ENCODE measurements at places on chromosomes 1 and 21.
A peak's percentile ranks its signal among the peaks of the same experiment; 100 is the strongest.

DNA sequence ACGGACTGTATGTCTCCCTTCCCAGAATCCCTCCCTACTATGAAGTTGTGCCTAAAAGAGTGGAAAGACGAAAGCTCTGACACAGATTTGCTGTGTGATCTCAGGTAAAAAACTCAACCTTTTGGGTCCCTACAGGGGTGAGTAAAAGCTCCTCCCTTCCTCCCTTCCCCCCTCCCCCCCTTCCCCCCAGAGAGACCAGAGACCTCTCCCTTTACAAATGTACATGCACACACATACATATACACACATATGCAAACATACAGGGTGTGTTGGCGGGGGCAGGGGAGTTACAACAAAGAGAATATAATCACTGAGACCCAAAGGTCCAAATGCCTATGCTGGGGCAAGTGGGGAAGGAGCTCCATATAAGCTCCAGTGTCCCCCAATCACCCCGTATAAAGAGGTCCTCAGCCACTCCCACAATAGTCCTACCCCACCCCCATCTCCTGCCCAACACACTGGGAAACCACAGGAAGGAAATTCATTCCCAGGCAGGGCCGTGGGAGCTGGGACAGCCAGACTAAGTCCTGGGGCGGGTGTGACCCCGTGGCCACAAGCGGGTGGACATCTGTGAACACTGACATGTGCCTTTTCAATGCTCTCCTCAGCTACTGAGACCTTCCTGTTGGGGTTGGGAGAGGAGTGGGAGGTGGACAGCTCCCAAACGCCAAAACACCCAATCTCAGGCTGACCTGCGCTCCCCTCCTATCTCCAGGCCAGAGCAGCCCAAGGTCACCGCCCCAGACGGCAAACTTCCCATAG lies 2.0 kb downstream of the MEF2D start:
- DNase-seq: no peak

GRCh38 chr1:168116327-168116799 lies 20.4 kb downstream of the GPR161 start:
- no peak for DNase-seq

- no peak for DNase-seq
Measured at GRCh38 chr21:41715649-41716281, 51.1 kb downstream of the RIPK4 start.

DNA sequence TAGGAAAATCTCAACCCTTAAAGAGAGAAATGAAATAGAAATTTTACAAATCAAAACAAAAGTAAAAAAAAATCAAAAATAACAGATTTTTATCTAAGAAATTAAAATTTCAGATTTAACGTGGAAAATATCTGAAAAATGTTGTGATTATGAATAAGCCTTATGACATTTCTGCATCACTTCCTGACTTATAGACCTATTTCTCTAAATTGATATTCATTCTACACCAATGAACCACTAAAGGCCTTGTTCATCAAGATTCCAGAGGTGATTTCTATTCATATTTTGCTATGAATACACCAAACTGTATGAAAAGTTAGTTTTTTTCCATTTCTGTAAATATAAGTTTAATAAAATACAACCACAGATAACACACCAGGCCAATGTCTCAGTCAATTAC lies 261.5 kb downstream of the SMYD3 start:
- DNase-seq: no peak

DNA sequence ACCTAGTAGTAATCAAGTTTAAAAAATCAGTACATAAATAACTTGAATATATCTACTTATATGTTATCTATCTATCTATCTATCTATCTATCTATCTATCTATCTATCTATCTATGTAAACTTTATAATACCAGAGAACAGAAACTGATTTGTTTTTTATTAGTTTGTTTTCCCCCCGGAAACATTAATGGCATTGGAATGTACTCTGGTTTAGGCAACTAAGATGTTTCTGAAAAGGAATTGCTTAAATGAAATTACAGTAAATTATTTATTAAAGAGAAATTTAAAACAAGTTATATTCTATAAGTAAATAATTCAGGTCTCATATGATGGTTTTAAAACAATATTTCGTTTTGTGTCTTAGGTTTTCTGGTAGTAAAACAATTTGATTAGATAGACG lies 681.0 kb upstream of the ADAMTS5 start:
- DNase-seq: no peak

DNA sequence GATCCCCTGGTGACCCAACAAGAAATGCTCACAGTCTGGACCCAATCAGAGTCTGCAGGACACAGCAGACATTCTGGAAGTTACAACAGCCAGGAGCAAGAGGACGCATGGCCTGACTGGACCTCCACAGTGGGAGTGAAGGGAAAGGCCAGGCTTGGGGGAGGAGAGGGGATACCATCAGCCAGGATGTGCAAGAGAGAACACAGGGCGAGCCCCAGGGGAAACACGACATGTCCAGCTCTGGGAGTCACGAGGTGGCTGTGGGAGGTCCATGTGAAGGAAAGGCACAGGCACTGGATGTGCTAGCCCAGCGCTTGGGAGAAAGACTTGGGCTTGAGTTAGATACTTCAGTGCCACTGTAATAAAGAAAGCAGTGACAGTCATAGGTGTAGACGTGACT lies 87.3 kb downstream of the HSF2BP start:
- DNase-seq: no peak

DNA sequence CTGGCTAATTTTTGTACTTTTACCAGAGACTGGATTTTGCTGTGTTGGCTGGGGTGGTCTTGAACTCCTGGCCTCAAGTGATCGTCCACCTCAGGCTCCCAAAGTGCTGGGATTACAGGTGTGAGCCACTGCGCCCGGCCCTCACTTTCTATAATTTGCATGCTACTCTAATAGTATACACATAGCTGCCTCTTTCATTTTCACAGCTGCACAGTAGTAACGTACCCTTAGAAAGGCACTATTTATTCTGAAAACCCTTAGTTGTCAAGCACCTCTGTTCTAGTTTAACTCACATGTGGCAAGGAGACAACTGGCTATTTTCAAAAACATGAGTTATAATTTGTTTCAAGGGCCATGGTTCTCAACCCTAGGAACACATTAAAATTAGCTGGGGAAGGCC lies 17.2 kb downstream of the TPM3 start:
- no peak for DNase-seq

- no peak for DNase-seq
Measured at GRCh38 chr1:109931189-109931731, 20.6 kb downstream of the CSF1 start.

DNA sequence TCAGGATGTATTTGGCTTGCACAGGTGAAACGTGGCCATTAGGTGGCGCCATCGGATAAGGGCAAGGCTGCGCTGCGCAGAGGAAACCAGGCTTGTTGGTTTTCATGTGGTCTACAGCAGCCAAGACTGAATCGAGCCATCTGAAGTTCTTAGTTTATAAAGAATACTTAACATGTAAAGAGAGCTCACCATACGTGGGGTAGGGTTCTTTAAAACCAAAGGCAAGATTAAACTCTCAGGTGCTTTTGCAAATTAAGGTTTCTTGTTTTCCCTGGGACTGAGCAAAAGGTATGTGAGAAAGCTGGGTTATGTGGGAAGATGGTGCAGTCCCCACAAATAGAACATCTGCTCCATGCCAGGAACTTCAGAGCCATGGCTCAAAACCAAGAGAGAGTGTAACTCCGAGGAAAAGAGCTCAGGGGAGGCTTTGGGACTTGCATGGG lies 9.3 kb downstream of the MASP2 start:
- peak; percentile 49 for DNase-seq

DNA sequence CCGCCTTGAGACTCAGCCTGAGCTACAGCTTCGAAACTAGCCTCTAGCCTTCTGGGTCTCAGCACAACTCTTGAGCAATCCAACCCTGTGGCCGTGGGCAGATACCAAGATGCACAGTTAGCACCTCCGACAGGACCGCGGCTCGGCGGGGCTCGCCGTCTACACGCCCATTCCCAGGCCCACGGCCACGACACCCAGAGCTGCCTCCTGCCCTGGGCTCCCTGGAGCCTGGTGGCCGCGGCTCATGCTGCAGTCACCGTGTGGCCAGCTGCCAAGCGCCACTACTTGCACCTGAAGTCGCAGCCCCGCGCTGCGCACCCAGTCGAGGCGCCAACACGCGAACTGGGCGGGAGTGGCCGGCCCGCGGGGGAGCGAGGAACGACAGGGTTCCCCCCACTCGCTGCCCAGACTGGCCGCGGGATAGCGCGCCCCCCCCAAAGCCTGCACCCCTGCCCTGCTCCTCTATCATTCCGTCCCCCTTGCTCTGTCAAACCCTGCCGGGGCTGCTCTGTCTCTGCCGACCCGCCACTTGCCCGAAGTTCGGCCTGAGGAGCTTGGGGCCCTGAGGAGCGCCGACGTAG lies 729 bp upstream of the CDCA8 start:
- DNase-seq: no peak

DNA sequence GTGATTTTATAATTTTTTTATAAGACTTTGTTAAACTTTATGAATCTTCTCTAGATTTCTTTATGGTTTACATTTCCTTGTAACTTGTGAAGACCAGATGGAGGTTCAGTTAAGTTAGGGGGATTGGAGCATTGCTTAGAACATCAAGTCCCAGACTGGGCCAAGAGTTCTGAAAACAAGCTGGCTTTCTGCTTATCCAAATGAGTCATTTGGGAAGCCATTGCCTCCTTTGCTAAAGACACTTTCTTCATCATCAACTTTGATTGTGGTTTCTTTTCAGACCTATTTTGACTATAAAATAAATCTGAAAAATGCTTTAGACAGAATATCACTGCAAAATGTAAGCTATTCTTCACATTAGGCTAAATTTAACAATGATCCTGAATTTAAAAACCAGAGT lies 446.8 kb downstream of the USP25 start:
- no peak for DNase-seq

DNA sequence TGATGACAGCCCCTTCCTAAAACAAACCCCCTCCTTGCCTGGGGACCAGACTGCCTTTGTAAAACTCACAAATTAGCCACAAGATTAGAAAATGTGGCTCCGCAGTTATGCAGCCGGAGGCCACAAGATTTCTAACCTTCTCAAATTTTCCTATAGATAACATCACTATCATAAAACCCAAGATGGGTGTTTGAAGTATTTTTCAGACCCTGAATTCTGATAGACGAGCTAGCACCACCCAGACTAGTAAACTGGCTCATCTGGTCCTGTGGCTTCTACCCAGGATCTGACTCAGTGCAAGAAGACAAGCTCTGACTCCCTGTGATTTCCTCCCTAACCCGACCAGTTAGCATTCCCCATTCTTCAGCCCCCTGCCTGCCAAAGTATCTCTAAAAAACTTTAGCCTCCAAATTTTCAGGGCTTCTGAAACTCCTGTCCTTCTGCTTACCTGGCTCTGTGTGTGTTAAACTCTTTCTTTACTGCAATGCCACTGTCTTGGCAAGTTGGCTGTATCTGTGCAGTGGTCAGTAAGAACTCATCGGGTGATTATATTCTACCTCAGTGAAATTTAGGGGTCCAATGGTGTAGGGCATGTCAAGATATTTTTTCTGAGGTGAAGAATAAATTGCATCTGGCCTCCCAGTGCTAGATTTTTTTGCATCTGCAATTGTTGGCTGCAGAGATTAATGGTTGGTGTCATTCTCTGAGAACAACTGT lies 102.1 kb downstream of the S1PR1 start:
- no peak for DNase-seq

DNA sequence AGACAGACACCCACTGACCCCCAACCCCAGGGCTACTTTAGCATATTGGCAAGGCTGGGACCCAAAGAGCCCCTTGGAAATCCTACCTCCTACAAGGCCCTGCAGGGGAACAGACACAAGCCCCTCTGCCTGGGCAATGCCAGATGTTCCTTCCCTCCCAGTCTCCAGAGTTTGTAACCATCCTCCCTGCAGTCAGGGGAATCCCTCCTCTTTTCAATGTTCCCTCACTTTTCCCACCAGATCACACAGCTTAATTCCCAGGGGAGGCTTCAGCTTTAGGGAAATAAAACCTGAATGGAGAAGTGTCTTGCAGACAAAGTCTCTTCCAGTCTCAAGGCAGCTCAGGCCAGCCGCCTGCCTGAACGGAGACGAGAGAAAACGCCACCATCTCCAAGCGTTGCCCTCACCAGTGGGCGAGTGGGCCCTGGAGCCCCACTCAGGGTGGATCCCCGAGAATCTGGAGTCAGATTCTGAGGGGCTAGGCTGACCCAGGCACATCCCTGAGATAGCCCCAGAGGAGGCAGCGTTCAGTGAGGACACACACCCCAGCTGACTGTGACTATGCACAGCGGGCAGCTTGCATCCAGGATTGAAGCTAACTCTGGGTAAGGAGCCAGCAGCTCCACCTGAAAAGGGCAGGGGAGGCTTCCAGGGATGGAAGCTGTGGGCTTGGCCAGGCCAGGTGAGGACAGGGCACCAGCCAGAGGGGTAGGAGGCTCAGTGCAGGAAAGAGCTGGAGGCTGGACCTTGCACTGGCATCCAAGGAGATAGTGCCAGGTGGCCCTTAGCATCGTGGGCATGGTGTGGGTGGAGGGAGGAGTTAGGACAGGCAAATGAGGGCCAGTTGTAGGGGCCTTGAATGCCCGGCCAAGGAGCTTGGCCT lies 44.0 kb upstream of the ZC3H12A start:
- DNase-seq: no peak

- DNase-seq: no peak
Measured at GRCh38 chr1:114154146-114154962, 685 bp upstream of the SYT6 start.

DNA sequence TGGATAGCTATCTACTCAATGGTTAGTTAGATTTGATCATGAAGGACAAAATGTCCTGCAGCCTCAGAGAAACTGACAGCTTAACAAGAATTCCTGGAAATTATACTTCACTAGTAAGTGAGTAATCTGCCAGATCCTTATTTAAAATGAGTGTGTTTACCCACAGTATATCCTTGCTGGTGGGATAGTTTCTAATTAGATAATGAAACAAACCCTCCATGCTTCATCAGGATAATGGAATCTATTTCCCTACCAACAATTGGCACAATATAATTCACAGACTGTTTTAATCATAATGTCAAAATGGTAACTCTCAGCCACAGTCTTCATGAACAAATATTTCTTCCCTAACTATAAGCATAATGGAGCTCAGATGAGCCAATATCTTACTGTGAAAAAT lies 239.4 kb upstream of the ST6GALNAC5 start:
- no peak for DNase-seq

Measured in GOT3 (cell line).